ENCODE measurements at places on chromosomes 13 and 19.
A peak's percentile ranks its signal among the peaks of the same experiment; 100 is the strongest.

GRCh38 chr13:113224486-113224885 is 15.1 kb downstream of the CUL4A start:
- no peak overlapping the region for H3K4me3 ChIP-seq
- peaks cover 9% of the 10 kb centered on the region for H3K36me3 ChIP-seq
- H3K4me1 ChIP-seq = peaks cover 29% of the 10 kb centered on the region
- H3K27ac ChIP-seq = no peak overlapping the region
- H3K27me3 ChIP-seq = no peaks in the 10 kb centered on the region

GRCh38 chr13:97659602-97660001 is 225.6 kb downstream of the RAP2A start:
- no peaks in the 10 kb centered on the region for H3K4me1 ChIP-seq
- no peaks in the 10 kb centered on the region for H3K36me3 ChIP-seq
- no peak for DNase-seq
- H3K27ac ChIP-seq = no peak overlapping the region
- H3K4me3 ChIP-seq = no peak overlapping the region

- peaks cover 11% of the 10 kb centered on the region for H3K36me3 ChIP-seq
- no peak for DNase-seq
- H3K4me1 ChIP-seq = peaks cover 10% of the 10 kb centered on the region
- no peaks in the 10 kb centered on the region for H3K27me3 ChIP-seq
- H3K4me3 ChIP-seq = no peak overlapping the region
Observed at GRCh38 chr19:10454267-10454666, 33.9 kb downstream of the PDE4A start.

GRCh38 chr13:28297341-28297740 is 159.0 kb downstream of the PAN3 start:
- no peaks in the 10 kb centered on the region for H3K27me3 ChIP-seq
- no peaks in the 10 kb centered on the region for H3K36me3 ChIP-seq
- H3K4me1 ChIP-seq = peaks cover 8% of the 10 kb centered on the region
- no peak for DNase-seq
- H3K4me3 ChIP-seq = no peak overlapping the region

DNA sequence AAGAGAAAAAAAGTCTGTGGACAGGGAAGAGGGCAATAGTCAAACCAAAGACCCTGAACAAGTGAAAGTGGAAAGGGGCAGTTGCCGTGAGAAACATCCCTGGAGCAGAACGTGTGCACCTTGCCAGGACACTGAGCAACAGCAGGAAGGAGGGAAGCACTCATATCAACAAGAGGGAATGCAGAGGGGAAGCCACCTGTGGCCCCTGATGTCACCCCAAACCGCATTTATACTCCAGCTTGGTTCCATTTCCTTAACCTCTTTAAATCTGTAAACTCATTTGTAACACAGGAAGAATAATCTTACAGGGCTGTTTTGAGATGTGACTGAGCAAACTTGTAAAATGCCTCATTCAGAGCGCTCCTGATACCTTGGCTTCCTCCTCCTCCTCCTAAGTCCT is 698.8 kb downstream of the DIAPH3 start:
- H3K27me3 ChIP-seq = peaks cover 30% of the 10 kb centered on the region
- H3K4me1 ChIP-seq = no peaks in the 10 kb centered on the region
- H3K4me3 ChIP-seq = no peak overlapping the region
- no peak for DNase-seq

- DNase-seq = peak; percentile 21
- peak within 1 kb of the TSS; percentile 93 for H3K27ac ChIP-seq
- peaks cover 33% of the 10 kb centered on the region for H3K4me1 ChIP-seq
- H3K4me3 ChIP-seq = peak within 1 kb of the TSS; percentile 91
- H3K27me3 ChIP-seq = no peaks in the 10 kb centered on the region
- no peaks in the 10 kb centered on the region for H3K36me3 ChIP-seq
Observed at GRCh38 chr13:108269601-108270328, at the start of gene TNFSF13B. TNFSF13B (plus strand) TSS chr13:108269718; CDS start chr13:108269896, 178 bp downstream.
